Left ventricle myocardium superior (tissue), 1 donor: ENCODE measurements at places on chromosomes 7 and 10.

- no peak for DNase-seq
These were observed 168.2 kb downstream of the ETV1 start for GRCh38 chr7:13821152-13821787.

DNA sequence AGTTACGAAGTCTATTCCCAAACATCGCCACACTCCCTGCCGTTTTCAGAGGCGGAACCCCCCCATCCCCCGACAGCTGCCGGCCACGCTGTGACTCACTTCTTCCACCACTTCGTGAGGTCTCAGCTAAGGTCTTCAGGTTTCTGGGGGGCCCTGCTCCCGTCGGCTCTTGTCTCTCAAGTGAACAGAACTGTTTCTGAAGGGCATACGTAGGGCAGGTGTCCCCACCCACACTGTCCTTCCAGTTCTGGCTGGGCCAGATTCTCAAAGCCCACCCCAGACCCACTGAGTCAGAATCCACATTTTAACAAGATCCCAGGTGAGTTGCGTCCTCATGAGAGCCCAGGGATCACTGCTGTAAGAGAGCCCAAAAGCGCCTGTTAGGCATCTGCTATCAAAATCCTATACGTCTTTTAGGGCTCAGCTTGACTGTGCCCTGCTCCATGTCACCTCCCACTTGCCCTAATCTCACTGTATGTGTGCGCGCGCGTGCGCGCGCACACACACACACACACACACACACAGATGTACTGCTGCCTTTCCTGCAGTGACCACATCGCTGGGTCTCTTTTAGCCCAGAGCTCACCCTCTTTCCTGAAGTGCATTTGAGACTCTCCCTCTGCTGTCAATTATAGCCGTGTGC lies 78.8 kb downstream of the PROSER2 start:
- no peak for DNase-seq

DNA sequence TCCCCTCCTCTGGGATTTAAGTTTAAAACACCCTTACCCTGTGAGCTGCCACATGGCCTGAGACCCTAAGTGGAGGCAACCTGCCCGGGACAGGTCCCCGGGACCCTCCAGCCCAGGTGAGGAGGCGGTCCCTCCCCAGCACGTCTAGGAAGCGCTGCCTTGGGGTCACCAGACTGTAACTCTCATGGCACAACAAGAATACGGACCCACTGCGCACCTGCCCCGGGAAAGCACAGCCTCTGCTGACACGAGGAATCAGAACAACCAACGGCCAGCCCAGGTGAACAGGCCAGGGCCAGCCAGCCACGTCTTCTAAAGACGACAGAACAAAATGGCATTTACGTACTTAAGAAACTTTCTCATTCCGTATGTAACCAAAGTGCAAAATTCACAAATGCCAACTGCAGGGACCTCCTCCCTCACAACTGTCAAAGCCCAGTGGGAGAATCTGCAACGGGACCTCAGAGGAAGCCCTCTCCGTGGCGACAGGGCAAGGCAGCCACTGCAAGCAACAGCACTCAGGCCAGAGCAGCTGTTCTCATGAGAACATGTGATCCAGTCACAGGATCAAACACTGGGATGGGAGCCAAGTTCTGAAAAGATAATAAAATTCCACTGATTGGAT lies 208.4 kb downstream of the DIP2C start:
- DNase-seq = no peak

DNA sequence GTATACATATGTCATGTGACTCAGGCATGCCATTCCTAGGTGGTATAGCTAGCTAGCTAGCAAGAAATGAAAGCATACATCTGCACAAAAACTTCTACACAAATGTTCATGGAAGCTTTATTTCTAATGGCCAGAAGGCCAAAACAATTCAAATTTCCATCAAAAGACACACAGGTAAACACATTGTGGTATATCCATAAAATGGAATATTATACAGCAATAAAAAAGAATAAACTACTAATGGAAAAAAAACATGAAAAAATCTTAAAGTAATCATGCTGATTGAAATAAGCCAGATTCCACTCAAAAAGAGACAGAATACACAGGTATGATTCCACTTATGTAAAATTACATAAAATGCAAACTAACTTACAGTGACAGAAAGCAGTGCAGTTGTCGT lies 154.3 kb downstream of the MACC1 start:
- DNase-seq = no peak

- DNase-seq = no peak
These were observed 1193.0 kb upstream of the CELF2 start for GRCh38 chr10:9824631-9825071.

DNA sequence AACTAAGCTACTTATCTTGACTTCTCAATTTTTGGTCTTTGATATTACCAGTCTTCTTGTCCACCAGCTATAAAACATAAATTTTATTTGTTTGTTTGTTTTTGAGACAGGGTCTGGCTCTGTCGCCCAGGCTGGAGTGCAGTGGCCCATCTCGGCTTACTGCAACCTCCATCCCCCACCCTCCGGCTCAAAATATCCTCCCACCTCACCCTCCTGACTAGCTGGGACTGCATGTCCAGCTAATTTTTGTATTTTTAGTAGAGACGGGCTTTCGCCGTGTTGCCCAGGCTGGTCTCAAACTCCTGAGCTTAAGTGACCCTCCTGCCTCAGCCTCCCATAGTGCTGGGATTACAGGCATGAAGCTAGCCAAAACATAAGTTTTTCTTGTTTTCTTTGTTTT lies 7.5 kb downstream of the MARCHF5 start:
- DNase-seq = no peak
